ENCODE measurements at places on chromosomes 12 and 14. TPM values are rescaled to one million over a fixed set of nuclear protein-coding genes. Genes with fewer than 3 reads are reported as not detected.

TSHR gene
- total RNA-seq, result not detected

TAS2R30 gene
- total RNA-seq, result not detected

SYNDIG1L gene
- total RNA-seq, result not detected

DYRK4 gene
- 47.0 TPM for total RNA-seq

OTX2 gene
- not detected for total RNA-seq

NANOG gene
- total RNA-seq, result not detected

LYZ gene
- total RNA-seq, result not detected

KCNH5 gene
- total RNA-seq, result not detected

FAM181A gene
- not detected for total RNA-seq

USP44 gene
- total RNA-seq, result 0.23 TPM

AMN1 gene
- total RNA-seq, result 12.2 TPM

SPIC gene
- not detected for total RNA-seq

KRT85 gene
- total RNA-seq, result not detected

HAL gene
- 0.06 TPM for total RNA-seq

TRAFD1 gene
- 20.0 TPM for total RNA-seq

ZC3H10 gene
- total RNA-seq, result 3.8 TPM

CACNA2D4 gene
- not detected for total RNA-seq

NDRG2 gene
- 3.4 TPM for total RNA-seq
